Hepatic stellate cell (primary cell): ENCODE measurements at places on chromosomes 6 and 20.

- DNase-seq = no peak
Measured at GRCh38 chr20:23011008-23011721, 23.9 kb upstream of the SSTR4 start.

GRCh38 chr20:62755817-62756724 lies 40.2 kb upstream of the MRGBP start:
- DNase-seq = no peak

DNA sequence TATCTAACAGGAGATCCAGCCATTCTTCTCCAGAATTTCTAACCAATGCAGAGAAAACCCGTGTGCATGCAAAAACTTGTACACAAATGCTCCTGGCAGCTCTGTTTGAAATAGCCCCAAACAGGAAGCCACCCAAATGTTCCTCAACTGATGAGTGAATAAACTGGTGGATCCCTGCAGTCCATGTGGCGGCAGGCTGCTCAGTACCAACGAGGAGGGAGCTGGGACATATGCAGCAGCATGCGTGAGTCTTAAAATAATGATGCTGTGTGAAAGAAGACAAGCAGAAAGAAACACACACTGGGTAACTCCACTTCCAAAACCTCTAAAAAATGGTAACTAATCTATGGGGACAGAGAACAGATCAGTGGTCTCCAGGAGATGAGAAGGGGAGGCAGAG lies 542.1 kb upstream of the AGPAT4 start:
- DNase-seq = no peak

- DNase-seq = no peak
Measured at GRCh38 chr6:36855750-36856149, 16.5 kb upstream of the CPNE5 start.

DNA sequence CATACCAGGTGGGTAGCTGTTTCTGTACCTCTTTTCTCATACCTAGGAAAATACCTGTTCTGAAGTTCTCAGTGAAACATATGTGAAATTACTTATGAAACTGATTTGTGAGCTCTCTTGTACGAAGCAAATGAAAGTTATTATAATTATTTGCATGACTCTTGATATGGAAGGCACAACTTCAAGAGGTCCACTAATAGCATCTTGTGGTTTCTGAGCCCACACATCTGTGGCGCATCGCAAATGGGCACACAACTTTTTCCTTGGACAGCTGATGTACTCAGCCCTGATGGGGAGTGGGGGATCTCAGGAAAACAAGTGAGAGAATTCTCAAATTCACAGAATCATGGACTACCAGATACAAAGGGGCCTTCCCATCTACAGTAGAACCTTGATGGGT lies 432.3 kb downstream of the CD83 start:
- DNase-seq = no peak

DNA sequence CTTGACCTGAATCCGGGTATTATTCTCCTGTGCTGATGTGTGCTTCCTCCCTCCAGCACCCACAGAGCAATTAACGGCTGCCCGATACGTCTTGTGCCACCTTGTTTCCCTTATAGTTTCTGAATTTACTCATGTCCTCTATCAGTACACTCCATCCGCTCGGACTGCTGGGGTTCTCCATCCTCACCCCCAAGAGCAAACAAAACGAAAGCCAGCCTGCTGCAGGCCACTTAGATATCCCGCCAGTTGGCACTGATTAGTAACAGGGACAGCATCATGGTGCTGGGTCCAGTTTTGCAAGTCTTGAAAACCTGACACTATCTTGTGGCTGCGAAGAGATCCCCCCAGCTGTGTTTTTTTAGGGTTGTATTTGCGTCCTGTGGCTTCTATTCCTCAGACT lies 71.8 kb downstream of the SSR1 start:
- DNase-seq = no peak

- DNase-seq = no peak
Measured at GRCh38 chr6:105066836-105067235, 109.9 kb downstream of the LIN28B start.

- no peak for DNase-seq
Measured at GRCh38 chr6:100475554-100476320, 11.0 kb upstream of the SIM1 start.

GRCh38 chr6:129102741-129103140 lies 219.8 kb downstream of the LAMA2 start:
- no peak for DNase-seq

GRCh38 chr6:29791786-29792122 lies 35.9 kb upstream of the HLA-G start:
- peak; percentile 10 for DNase-seq

DNA sequence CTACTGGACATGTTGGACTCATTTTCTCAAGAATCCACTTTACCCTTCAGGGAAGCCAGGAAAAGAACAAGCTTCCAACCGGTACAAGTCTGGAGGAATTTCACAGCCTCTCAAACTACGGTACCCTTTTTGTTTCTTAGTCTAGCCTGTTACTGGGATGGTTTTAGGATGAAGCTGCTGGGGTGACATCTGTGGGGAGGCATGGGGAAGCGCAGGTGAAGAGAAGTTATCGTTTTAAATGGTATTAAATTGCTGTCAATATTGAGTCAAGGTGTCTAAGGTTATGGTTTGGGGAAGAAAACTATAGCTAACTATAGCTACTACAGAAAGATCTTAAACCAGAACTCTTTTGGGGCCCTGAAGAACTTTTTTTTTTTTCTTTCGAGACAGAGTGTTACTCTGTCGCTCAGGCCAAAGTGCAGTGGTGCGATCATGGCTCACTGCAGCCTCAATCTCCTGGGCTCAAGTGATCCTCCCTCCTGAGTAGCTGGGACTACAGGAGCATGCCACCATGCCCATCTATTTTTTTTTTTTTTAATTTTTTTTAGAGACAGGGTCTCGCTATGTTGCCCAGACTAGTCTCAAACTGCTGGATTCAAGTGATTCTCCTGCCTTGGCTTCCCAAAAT lies 128.7 kb downstream of the RIN2 start:
- DNase-seq = peak; percentile 31

- no peak for DNase-seq
Measured at GRCh38 chr6:9896806-9897205, 518.1 kb downstream of the TFAP2A start.

GRCh38 chr6:135464634-135465033 lies 32.9 kb downstream of the AHI1 start:
- DNase-seq = no peak

GRCh38 chr6:26016963-26017631 lies 54.5 kb downstream of the TRIM38 start:
- DNase-seq = no peak

DNA sequence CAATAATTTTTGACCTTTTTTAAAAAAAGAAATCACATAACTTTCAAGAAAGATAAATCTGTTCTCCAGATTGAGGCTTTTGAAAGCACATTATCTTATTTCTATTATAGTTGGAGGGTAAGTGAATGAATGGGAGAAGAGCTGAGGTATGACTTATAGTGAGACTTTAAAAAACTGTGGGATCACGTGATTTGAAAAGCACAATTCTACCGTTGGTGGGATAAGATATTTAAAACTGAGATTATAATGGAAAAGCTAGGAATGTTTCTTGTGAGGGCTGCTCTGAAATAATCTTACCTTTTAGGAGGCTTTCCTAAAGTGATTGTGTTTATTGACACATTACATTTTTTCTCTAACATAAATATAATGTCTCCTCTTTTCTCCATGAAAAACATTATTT lies 9.5 kb upstream of the OPN5 start:
- DNase-seq = no peak

- DNase-seq = peak; percentile 49
Measured at GRCh38 chr6:100203400-100203799, 209.4 kb upstream of the MCHR2 start.

DNA sequence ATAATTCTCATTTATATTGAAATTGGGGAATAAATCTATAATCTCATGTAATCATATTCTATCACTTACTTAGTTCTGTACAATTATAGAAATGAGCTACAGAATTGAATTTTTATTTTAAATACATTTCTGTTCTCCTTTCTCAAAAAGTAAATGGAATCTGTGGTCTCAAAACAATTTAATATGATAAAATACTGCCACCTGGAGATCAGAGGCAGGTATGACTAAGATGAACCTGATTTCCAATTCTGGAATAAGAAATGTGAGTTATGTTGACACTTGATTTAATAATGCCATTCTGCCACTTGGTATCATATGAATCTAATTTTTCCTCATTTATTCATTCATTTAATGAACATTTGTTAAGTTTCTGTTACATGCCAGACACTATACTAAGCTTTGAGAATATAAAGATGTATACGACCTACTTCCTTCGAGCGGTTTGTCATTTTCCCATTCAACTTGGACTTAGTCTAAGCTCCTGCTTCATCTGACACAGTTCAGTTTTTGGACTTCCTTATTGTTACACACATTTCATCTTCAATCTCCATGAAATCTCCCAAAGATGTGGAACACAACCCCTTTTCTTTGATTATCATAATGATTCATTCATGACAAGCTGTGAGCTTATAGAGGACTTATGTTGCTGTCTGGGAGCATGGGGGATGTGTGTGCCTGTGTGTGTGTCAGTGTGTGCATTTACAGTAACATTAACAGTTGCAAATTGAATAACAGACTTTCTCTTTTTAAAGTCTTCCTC lies 7.5 kb upstream of the CCDC28A start:
- peak; percentile 28 for DNase-seq

DNA sequence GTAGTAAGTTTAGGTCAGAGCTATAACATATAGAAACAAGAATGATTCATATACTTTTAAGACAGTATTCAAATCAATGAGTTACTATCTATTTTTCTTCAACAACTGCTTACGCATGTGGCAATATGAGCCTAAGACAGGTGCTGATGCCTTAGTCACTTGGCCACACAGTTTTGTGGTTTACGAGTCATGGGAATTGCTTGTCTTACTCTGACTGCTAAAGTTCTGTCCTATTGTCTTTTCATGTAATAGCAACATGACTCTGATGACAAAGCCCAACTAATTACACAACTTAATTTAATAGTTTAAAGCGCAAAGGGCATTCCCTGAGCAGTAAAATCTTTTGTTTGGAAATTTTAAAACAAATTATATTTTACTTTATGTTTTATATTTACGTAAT lies 159.3 kb upstream of the CENPW start:
- peak; percentile 11 for DNase-seq

DNA sequence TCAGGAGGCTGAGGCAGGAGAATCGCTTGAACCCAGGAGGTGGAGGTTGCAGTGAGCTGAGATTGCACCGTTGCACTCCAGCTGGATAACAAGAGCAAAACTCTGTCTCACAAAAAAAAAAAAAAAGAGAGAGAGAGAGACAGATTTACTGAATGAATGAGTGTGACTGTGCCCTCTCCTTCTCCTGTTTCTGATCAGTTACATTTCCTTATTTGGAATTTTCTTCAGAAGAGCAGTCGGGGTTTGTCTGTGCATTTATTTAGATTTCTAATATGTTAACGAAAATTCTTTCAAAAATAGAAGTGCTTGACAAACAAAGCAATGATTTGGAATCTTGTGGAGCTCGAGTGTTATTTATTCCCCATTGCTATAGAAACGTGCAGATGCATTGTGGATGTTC lies 6.4 kb upstream of the LRRN4 start:
- no peak for DNase-seq

DNA sequence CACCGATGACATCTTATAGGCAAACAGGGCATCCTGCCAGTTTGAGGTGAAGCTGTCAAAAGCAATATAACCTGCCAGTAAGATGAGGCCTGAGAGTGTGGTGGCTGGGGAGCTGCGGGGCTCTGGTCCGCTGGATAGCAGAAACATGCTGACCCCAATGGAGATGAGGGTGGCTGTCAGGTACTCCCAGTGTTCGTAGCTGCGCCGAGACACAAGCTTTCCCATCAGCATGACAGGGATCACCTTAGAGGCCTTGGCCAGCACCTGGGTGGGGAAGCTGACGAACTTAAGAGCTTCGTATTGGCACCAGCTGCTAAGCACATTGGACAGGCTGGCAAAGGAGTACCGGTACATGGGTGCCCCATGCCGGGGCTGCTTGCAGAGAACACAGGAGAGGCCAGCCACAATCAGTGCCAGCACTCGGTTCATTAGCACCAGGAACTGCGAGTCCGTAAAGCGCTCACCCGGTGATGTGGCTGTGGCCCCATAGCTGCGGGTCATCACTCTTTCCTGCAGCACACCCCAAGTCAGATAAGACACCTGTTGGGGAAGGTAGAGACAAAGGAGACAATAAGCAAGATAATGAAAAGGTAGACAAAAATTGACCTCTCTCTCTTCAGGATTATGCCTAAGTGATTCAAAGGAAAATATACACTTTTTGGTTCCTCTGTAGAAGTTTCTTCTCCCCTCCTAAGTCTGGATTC lies 2.1 kb downstream of the SLC35B2 start:
- no peak for DNase-seq

DNA sequence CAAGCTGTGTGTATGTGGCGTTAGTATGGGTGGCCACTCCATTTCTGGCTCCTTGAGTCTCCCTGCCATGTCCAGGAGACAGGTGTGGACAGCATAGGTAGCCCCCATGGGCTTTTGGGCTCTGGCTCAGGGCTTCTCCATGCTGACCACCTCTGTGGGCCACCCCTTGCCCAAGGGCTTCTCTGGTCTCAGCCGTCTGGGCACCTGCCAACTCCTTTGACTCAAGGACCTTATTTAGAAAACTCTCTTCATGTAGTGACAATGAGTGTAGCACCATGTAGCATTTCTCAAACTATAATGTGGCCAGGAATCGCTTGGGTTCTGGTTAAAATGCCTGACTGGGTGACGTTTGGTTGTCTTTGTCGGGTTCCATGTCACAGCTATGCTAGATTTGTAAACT lies 5.1 kb upstream of the GTSF1L start:
- no peak for DNase-seq

DNA sequence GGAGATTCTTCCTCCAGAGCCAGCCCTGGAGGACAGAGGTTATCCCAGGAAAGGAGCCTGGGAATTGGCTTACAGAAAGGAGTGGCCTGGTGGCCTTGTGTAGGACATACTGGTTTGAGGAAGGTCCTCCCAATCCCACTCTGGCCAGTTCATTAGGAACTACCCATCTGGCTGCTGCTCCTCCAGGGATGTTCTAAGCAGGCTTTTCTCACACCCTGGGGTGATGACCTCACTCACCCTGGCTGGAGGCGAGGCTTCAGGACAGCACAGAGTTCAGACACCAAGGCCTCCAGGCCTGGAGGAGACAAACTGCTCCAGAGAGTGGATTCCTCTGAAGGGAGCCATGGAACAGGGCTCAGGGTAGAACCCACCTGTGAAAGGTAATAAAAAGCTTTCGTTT lies 8.9 kb downstream of the GNMT start:
- no peak for DNase-seq

GRCh38 chr20:9440892-9441291 lies 73.5 kb upstream of the LAMP5 start:
- peak; percentile 6 for DNase-seq

GRCh38 chr6:157459327-157459726 lies 78.3 kb downstream of the ZDHHC14 start:
- DNase-seq = no peak

DNA sequence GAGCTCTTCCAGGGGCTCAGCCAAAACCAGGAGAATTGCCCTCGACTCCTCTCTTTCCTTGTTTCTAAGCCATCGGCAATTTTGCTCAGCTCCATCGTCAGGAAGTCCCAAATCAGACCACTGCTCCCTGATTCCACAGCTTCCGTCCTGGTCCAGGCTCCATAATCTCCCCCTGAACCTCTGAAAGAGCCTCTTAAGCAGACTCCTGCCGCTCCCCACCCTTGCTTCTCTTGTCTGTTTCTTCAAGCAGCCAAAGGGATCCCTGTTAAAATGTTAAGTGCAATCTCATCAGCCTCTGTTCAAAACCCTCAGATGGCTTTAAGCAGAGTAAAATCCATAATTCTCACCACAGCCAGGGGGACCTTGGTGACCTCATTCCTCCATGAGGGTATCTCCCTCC lies 244.7 kb upstream of the SPTLC3 start:
- no peak for DNase-seq

GRCh38 chr6:122678841-122679240 lies 68.6 kb downstream of the PKIB start:
- no peak for DNase-seq
